NCI-H524 treated with DMSO at 0.1 percent for 48 hours (cell line): ENCODE measurements at places on chromosomes 11 and 22.

DNA sequence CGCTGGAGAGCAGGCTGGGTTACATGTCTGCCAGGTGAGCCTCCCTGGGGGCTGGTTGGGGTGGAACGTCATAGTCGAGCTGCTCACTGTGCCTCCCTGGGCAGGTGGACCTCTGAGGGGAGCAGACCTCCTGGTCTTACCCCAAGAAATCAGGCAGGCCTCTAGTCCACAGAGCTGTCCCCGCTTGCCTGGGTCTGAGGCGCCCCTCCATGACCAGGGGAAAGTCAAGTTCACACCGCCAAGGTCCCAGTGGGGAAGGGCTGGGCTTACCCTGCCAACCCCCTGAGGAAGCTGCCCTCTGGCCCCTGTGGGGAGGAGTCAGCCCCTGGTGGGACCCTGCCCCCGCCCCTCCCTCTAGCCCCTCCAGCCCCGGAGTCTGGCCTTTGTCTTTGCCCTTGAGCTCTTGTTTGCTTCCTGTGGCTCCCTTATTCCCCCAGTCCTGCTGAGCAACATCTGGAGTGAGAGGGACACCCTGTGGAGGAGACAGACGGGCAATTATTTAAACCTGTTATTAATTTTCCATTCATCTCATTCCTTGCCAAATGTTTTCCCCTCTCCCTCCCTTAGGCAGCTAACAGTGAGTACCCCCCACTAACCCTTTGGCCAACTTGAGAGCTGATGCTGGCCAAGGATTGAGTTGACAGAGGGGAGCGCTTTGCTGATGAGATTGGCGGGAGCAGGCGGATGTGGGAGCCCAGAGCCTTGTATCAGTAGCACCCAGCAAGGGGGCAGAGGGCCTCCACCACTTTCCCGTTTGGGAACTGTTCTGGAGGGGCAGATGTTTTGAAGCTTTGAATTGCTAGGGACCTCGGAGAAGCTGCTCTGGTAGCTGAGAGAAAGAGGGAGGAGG is 83.4 kb downstream of the CEP164 start:
- peak; percentile 74 for DNase-seq

- no peak for DNase-seq
Observed at GRCh38 chr11:97800891-97801290, 1219.9 kb upstream of the CNTN5 start.

- DNase-seq: no peak
Observed at GRCh38 chr11:43951231-43951630, 8.8 kb downstream of the C11orf96 start.

- DNase-seq: no peak
Observed at GRCh38 chr11:105968021-105968697, 53.9 kb downstream of the MSANTD4 start.

- DNase-seq: no peak
Observed at GRCh38 chr11:18633256-18634139, 644 bp downstream of the SPTY2D1 start.

GRCh38 chr22:22076932-22077703 is 94.5 kb upstream of the TOP3B start:
- DNase-seq: peak; percentile 16

GRCh38 chr11:28463826-28464225 is 355.6 kb downstream of the METTL15 start:
- no peak for DNase-seq

- DNase-seq: no peak
Observed at GRCh38 chr11:2269601-2270321, 627 bp downstream of the ASCL2 start.

DNA sequence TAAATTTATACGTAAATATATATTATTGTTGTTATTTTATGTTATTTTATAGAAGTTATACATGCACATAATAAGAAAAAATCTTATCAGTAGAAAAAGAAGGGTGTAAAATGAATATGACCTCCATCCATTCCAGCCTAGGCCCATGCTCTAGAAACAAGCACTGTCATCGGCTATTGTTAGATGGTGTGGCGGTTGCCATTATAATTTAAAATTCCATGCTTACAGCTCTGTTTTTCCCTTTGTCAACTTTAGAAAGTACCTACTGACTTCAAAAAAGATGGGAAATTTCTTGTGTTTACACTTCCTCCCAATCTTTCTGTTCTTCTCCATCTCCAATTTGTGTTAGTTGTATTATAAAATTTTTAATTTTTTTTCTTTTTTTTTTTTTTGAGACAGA is 61.9 kb upstream of the RDX start:
- DNase-seq: no peak

DNA sequence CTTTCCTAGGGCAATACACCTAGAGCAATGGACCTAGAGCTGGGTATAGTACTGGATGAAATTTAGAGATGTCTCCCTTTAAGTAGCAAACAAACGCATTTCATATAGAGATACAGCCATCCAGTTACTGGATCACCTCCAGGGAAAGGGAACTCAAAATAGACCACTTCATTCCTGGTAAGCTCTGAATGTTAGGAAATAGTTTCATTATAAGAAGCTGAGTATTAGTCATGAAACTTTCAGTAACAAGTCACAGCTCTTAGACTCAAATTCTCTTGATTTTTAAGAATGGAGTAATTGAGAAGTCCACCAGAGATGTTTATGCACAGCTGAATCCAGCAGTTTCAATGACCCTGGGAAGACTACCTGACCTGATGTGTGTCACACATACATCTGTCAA is 221.9 kb downstream of the FAM76B start:
- DNase-seq: no peak

- no peak for DNase-seq
Observed at GRCh38 chr11:44623341-44623730, 57.9 kb downstream of the CD82 start.

DNA sequence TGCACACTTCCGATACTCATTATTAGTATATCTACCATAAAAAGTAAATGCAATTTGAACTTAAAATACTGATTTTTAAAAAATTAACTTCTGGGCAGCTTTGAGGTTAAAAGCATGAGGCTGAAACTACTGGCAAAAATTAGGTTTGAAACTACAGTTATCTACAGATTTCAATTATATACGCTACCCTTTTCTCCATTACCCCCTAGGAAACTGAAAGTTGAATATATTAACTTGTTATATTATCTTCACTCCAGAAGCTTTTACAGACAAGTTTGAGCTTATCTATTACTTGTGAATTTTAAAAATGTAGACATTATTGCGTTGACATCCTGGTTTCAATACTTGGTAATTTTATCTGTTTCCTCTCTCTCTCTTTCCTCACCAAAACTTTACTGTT is 96.7 kb upstream of the DDI1 start:
- DNase-seq: no peak

DNA sequence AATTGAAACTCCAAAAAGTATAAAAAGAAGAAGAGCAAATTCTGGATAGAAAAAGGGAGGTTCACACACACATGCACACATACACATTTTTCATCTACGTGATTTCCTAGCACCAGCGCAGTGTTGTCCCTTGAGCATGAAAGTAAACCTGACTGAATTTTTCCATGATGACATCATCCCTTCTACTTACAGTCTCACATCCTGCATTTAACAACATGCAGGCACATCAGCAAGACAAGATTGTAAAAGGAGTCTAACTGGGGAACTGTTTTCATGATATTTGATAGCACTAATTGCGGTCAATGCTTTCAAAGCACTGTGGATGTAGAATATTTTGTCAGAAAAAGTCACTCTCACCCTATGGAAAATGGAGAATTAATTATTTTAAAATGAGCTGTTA is 36.6 kb downstream of the GAS2 start:
- no peak for DNase-seq

DNA sequence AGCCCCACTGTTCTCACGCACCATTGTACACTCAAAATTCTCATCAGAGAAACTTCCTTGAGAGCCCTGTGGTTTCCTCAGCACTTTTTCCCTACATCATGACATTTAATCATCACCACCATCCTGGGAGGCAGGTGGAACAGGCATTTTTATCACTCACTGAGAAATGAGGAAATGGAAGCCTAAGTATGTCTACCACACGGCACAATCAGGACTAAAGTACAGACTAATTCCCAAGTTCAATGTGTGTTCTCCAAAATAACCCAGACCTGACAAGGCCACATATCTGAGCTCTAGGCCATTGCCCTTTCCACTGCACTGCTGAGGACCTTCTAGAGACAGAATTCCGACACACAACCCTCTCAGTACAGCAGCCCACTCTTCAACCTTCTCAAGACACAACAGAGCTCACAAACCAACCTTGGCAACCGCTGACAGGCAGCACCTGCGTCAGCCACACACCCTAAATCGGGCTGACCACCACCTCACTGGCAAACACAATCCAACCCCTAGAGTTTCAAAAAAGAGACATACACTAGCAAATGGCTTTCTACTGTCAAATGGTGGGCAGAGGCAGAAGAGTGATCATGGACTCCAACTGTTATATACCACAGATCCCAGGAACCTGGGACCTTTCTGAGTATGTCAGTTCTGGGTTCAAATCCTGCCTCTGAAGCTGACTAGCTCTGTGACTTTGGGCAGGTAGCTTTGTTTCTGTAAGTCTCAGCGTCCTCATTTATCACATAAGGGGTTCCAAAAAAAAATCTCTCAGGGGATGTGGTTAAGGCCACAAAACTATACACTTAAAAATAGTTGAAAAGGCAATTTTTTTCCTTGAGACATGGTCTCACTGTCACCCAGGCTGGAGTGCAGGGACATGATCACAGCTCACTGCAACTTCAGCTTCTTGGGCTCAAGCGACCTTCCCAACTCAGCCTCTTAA is 16.3 kb downstream of the SMCO4 start:
- no peak for DNase-seq

GRCh38 chr11:115234794-115235193 is 269.4 kb downstream of the CADM1 start:
- no peak for DNase-seq

DNA sequence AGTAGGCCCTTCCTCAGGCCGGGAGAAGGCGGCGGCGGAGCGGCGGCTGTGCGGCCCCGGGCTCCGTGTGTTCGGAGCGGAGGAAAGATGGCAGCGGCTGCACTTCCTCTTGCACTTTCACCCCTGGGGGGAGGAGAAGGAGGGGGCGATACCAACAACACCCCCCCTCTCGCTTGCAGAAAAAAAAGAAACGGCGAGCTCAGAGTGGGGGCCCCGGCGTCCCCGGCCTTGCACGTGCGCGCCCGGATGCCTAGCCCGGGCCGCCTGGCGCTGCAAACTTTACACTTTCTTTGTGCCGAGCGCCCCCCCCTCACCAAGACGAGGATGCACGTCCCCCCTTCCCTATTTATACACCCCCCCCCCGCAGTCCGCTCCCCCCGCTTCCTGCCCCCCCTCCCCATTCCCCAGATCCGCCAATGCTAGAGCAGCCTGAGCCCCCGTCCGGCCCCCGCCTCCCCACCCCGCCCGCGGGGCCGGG is at the start of gene PATZ1:
PATZ1 (minus strand) TSS at position 92 of the 478 bp plus-strand sequence. CDS start 744 bp downstream, outside the sequence.
- DNase-seq: peak; percentile 44

GRCh38 chr11:76156971-76157427 is 49.3 kb downstream of the WNT11 start:
- no peak for DNase-seq

DNA sequence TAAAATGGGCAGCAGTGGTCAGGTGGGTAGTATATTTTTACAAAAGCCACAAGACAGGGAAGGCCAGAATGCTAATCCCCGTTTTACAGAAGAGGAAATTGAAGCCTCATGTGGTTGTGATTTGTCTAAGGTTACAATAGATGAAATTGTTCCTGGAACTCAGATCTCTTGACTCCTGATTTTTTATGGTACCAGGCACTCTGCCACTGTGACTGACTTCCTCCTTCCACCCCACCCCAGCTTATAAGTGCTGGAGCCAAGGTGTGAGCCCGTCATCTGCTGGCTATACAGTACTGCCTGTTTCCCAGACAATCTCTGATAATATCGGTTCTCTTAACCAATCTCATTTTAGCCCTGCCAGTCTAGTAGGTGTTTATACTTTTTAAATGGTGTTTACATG is 1.9 kb downstream of the SLC5A1 start:
- DNase-seq: no peak

DNA sequence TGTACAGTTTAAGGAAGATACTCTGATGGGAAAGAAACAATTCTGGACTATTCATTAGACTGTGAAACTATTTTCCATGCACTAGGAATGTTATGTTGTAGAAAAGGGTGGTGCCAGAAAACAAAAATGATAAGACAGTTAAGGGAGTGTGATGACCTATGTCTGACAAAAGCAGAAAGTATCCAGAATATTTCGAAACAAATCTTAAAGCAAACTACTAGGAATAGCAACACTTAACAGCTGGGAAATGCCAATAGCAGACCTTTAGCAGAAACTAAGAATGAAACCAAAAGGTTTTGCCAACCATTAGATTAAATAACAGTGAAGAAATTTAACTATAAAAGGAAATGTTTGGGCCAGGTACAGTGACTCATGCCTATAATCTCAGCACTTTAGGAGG is 3.3 kb upstream of the ARHGAP20 start:
- no peak for DNase-seq

DNA sequence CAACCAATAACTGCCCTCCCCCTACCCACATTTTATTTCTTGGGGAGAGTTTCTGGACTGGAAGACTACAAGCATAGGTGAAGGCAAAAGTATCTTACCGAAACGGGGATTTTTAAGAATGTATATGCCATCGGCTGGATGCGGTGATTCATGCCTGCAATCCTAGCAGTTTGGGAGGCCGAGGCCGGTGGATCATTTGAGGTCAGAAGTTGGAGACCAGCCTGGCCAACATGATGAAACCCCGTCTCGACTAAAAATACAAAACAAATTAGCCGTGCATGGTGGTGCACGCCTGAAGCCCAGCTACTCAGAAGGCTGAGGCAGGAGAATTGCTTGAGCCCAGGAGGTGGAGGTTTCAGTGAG is 20.8 kb upstream of the SLN start:
- no peak for DNase-seq

DNA sequence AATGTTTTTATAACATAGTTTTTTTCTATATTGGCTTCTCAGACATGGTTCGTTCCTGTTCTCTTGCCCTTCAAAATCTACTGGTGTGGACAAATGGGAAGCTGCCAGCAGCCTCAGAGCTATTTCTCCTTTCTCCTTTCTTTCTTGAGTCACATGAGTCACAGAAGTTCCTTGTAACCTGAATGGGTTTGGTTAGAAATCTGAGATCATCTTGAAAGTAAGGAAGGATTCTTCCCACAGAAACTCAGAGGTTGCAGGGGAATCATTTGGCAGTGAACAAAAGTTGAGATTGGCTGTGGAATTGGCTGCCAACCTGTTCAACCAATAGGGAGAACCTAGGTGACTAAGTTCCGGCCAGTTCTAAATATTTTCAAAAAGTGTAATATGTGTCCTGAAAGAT is 12.5 kb downstream of the PLET1 start:
- no peak for DNase-seq

GRCh38 chr11:86747801-86748200 is 52.5 kb upstream of the PRSS23 start:
- no peak for DNase-seq

GRCh38 chr11:68002938-68003845 is 705 bp downstream of the UNC93B1 start:
- no peak for DNase-seq

- no peak for DNase-seq
Observed at GRCh38 chr11:125532668-125533067, 36.6 kb upstream of the FEZ1 start.

GRCh38 chr11:127656116-127656836 is 655.7 kb upstream of the KIRREL3 start:
- DNase-seq: no peak
